SHP77 (cell line): ENCODE measurements at places on chromosomes 2 and 18.

GRCh38 chr2:229275506-229275905 lies 4.4 kb upstream of the PID1 start:
- DNase-seq: no peak

DNA sequence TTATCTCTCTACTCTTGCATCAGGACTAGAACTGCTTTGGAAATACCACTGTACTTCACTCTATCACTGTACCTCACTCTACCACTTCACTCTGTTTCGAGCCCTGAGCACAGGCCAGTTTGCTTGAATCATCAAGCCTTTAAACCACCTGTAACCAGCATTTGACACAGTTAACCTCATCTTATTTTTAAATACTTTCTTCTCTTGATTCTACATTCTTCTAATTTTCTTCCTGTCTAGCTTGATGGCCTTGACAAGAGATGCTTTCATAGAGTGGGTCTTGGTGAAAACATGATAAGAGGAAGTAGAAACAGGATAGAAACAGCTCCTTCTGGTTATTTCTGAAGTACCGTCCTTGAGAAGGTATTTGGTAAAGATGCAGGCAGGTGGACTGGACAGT lies 78.1 kb downstream of the SPIRE1 start:
- DNase-seq: no peak

GRCh38 chr2:46180189-46180588 lies 117.0 kb upstream of the EPAS1 start:
- no peak for DNase-seq

GRCh38 chr2:40271094-40271493 lies 180.8 kb downstream of the SLC8A1 start:
- DNase-seq: no peak
